Esophagus mucosa (tissue), 1 donor: ENCODE measurements at places on chromosomes 11 and 22.
A peak's percentile ranks its signal among the peaks of the same experiment; 100 is the strongest.

- ATAC-seq: no peak
Observed at GRCh38 chr11:115598257-115598901, 94.2 kb upstream of the CADM1 start.

- ATAC-seq: peak; percentile 15
Observed at GRCh38 chr22:45969414-45969799, 7.6 kb downstream of the WNT7B start.

GRCh38 chr11:125192717-125193415 is 28.3 kb downstream of the PKNOX2 start:
- ATAC-seq: no peak

DNA sequence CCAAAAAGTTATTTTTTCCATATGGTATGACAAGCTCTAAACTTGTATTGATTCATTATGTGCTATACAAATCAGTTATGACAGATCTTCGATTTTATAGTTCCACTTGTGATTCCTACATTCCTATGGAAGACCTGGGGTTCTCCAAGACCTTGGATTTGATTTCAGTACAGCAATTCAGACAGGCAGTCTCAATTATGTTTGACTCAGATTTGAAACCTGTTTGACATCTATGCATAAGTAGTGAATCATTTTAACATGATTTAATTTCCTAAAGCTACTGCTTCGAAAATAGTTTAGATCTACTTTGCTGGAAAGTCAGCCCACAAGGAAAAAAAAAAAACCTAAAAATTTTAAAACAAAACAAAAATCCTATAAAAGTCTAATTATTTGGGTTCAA is 820.4 kb downstream of the LUZP2 start:
- no peak for ATAC-seq

GRCh38 chr11:34680918-34681586 is 60.2 kb downstream of the EHF start:
- peak; percentile 56 for ATAC-seq

DNA sequence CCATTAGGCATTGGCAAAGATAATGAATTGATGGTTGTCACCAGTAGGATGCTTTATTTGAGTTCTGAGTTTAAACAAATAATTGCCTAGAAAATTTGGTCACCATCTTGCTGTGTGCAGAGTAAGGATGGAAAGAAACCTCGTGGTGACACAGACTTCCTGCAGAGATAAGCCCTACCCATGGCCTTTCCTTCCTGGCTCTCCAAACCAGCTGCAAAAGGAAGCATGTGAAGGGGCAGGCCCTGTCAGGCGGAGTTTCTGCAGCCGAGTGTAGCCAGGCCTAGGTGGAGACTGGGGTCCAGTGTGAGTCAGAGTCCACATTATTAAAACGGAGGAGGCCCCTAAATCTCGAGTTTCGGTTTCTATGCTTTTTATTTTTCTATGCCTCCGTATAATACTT is 83.1 kb upstream of the ADSL start:
- no peak for ATAC-seq

GRCh38 chr11:235609-235996 is 539 bp downstream of the SIRT3 start:
- ATAC-seq: peak; percentile 14

DNA sequence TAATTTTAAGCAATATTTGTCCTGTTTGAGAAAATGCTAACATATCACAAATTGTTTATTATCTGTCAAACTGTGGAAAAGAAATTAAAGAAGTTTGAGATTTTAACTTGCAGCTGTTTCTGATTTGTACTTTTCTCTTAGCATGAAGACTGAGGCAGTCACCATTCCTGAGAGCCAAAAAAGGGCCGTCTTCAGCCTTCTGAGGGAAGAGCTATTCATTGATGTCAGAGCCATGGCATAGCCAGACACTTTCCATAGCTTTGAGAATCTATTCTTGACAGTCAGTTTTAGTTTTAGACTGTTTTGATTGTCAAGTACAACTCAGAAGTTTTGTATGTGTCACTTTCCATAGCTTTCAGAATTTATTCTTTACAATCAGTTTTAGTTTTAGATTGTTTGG is 32.1 kb downstream of the YAP1 start:
- no peak for ATAC-seq

- ATAC-seq: peak; percentile 39
Observed at GRCh38 chr11:93528757-93529645, 14.2 kb downstream of the SMCO4 start.

DNA sequence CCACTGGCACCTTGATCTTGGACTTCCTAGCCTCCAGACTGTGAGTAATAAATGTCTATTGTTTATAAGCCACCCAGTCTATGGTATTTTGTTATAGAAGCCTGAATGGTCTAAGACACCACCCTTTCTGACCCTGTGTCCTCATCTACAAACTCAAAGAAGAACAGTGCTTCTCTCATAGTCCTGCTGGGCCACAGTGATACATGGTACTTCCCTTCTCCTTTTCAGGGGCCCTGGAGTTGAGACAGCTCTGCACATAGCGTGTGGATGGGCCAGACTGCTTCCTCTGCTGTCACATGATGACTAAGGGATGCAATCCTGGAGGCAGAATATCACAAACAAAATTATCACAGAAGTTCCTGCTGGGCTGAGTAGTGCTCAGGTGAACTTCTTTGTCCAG is 5.0 kb downstream of the KCNJ11 start:
- ATAC-seq: no peak

GRCh38 chr11:134945993-134946392 is 534.0 kb upstream of the B3GAT1 start:
- ATAC-seq: no peak

DNA sequence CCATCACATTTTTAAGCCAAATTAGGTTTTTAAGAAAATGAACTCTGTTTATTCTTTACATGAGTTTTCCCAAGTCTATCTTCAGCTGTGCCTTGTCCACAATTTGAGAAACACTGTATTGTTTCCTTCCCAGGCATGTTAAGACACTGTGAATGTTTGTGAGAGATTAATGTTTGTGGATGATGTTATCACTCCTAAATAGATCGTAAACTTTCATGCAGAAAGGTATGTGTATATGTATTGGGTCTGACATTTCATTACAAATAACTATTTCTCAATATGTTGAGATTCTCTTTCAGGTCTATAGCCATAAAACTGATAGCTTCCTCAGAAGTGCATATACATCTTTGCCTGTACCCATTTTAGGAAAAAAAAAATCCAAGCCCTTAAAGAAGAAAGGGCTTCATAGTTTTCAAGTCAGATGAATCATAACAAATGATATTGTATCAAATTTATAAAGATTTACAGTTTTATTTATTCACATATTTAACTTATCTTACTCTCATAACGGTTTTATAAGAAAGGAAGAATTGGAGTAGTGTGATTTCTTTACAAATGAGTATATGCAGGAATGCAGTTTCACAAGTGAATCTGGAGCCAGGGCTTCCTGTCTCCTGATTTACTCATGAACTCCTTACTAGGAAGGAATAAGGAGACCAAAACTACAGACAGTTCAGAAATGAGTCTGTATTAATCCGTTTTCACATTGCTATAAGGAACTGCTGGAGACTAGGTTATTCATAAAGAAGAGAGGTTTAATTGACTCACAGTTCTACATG is 11.2 kb downstream of the OR8D1 start:
- ATAC-seq: no peak

DNA sequence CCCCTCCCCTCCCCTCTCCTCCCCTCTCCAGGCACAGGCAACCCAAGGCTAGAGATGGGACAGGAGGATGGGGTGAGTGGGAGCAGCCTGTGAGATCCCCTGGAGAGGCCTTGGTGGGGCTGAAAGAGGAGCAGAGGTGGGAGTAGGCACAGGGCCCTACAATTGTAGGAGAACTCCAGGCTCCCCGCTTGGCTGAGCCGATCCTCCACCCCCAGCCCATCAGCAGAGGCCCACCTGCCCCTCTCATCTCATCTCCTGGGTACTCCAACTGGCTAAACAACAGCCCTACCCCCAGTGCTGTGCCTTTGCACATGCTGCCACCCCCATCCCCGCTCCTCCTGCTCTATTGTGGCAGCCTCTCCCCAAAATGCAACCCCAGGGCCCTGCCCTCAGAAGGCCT is 52.0 kb upstream of the A4GALT start:
- ATAC-seq: no peak

- no peak for ATAC-seq
Observed at GRCh38 chr11:65304110-65304509, 10.6 kb upstream of the CDC42EP2 start.

DNA sequence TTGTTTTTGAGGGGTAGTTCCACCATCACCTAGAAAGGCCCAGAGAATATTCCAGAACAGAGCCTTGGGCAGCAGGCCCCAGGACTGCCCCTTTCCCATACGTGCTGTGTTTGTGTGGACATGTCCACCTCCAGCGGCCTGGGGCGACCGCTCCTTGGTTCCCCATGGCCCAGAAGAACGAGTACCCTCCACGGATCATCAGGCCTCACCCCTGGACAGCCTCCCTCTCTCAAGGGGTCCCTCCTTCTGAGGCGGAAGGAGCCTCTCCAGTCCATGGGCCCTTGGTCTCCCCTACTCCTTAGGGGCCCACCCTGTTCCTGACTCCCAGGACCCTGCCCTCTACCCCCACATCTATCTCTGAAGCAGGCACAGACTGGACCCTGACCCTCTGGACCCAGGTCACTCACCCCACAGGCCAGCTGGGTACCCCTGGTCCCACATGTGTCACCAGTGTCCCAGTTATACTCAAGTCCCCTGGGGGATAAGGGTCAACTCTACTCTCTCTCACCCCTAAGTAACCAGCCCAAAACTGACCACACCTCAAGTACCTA is 32.6 kb downstream of the IGLL5 start:
- no peak for ATAC-seq

DNA sequence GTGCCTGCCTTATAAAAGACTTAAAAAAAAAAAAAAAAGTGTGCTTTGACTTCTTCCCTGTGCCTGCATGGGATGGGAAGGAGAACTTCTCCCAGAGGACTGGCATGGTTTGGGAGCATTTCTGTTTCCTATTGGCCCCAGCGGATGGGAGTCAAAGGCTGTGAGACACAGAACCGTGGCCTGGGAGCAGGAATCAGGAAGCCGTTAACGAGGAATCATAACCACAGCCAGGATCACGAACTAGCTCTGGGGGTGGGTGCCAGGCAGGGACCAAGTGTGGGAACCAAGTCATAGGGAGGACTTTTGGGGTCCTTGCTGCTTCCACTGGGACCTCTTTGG is 526 bp downstream of the C1QTNF6 start:
- ATAC-seq: peak; percentile 2

DNA sequence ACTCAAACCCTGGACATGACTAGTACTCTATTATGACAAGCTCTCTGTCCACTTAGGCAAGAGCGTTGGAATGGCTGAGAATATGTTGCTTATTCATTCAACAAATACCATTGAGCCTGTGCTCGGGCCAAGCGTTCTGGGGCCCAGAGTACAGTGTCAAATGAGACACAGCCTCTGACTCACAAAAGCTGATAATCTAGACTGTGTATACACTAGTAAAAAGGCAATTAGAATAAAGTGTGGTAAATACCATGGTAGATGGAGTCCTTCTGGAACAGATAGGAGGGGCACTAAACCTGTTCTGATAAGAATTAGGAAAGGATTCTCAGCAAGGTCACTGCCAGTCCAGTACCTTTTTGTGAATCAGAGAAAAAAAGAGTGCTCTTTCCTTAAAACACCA is 24.7 kb downstream of the KCNE3 start:
- ATAC-seq: peak; percentile 77

GRCh38 chr11:17906436-17906835 is 106.4 kb downstream of the SERGEF start:
- ATAC-seq: peak; percentile 41

DNA sequence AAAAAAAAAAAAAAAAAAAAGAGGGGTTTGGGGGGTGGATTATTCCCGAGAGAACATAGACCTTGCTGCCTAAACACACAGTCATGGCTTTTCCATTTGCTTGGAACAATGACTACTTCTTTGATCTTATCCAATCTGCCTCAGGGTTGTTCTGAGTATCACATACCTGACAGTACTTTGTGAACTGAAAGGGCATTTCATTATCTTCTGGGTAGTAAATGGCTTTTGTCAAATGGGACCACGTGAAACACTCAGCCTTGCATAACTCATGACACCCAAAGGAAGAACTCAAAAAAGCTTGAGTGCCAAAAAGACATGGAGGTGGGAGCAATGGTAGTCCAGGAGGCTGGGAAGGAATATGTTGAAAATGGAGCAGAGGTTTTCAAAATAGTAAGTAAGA is 123.2 kb upstream of the BID start:
- ATAC-seq: no peak

DNA sequence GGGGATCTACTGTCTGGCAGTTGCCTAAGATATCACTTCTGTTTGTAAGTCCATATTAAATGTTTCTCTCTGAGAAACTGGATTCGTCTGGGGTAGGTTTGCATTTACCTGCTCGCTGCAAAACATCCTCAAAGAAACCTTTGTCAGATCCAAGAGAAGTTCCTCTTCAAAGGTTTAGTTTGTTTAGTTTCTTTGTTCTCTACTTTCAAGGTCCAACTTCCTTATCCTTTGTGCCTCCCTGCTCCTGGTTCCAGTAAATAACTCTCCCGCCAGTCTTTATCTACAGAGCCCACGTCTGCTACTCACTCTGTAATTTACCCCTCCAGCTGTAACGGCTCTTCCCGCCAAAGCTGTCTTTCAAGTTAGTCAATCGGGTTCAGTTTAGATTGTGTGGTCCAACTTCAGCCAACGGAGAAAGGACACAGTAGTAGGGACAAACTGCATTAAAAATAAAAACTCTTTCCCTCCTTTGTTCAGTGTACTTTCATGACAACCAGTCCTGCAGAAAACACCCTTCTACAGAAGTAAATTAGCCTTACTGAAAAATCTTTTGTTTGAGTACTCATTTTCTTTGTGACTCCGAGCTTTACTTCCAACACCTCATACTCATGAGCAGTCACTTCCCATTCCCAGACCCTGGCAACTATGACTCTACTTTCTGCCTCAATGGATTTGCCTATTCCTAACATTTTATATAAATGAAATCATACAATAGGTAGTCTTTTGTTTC is 41.0 kb downstream of the TMPRSS5 start:
- no peak for ATAC-seq

- no peak for ATAC-seq
Observed at GRCh38 chr22:25688627-25689026, 53.4 kb upstream of the MYO18B start.

DNA sequence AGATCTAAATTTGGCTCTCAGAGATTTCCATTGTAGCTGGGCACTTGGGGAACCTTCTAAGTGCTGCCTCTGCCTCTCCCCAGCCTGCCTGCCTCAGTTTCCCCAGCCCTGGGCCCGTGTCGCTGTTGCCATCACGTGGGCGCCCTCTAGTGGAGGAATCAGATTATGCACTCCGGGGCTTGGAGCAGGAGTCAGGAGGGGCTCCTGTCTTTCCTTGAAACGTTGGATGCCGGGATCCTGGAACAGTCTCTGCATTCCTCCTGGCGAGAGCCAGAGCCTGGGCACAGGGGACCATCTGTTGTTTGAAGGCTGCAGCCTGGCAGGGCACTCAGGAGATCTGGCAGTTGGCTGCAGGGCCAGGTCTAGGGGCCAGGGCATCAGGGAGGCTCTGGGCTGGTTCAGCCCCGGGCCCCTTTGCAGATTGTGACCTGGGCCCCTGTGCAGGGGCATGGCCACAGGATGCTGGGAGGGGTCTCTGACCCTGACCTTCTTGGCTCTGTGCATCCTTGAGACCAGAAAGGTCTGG is 71.6 kb downstream of the LRP5 start:
- ATAC-seq: no peak
